ENCODE measurements at places on chromosomes 12 and 14.
A peak's percentile ranks its signal among the peaks of the same experiment; 100 is the strongest.

DNA sequence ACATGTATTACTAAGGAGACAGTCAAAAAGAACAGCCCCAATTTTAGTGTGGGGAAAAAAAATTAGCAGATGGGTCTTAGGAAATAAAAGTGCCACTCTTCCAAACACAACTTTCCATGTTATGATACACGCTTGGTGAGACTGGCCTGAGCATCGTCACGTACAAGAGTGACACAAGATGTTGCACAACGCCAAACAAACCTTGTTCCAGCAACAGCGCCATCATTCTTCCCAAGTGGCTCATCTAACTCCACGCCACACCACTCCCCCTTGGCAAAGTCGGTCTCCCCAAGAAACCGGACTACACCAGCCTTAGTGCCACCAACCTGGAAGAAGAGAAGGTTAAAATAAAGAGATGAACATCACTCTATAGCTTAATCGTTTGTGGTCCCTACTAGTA, 58.7 kb downstream of the CLIP1 start:
- no peaks in the 10 kb centered on the region for H3K4me1 ChIP-seq
- H3K36me3 ChIP-seq = peaks cover 22% of the 10 kb centered on the region
- H3K4me3 ChIP-seq = no peak overlapping the region
- H3K27ac ChIP-seq = no peak overlapping the region
- no peak for DNase-seq

DNA sequence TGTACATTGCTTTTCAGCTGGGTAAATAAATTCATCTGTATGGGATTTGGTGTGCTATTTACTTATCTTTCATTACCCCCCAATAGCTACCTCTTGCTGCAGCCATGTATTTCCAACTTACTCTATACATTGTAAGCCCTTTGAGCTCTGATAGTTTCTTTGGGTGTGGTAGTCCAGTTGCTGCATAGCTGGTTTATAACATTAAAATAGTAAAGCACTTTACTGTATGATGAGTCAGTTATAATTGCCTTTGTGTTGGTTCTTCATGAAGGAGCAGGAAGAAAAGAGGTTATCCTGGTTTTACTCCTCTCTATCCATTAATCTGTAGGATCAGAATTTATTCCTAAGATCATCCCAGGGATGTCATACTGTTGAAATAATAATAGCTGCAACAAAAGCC, 15.7 kb downstream of the TBC1D30 start:
- H3K36me3 ChIP-seq = no peaks in the 10 kb centered on the region
- no peak overlapping the region for H3K27ac ChIP-seq
- H3K4me1 ChIP-seq = no peaks in the 10 kb centered on the region
- H3K4me3 ChIP-seq = no peak overlapping the region

DNA sequence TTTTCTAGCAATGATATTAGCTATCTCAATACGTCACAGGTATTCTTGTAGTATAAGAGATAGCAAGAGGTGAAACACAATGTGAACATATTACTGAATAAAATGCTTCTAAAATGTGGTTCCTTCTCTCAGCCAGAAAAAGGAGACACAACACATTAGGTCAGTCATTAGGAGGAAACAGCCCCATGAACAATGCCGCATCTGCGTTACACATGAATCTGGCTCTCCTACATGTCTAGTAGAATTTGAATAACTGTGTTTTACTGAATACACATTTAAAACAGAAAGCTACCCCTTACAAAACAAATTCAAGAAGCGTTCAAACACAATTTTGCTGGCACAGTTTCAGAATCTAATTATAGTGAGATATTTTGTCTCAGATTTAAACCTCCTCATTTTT, 51.6 kb downstream of the EFCAB11 start:
- H3K4me3 ChIP-seq = no peak overlapping the region
- H3K27me3 ChIP-seq = no peaks in the 10 kb centered on the region

DNA sequence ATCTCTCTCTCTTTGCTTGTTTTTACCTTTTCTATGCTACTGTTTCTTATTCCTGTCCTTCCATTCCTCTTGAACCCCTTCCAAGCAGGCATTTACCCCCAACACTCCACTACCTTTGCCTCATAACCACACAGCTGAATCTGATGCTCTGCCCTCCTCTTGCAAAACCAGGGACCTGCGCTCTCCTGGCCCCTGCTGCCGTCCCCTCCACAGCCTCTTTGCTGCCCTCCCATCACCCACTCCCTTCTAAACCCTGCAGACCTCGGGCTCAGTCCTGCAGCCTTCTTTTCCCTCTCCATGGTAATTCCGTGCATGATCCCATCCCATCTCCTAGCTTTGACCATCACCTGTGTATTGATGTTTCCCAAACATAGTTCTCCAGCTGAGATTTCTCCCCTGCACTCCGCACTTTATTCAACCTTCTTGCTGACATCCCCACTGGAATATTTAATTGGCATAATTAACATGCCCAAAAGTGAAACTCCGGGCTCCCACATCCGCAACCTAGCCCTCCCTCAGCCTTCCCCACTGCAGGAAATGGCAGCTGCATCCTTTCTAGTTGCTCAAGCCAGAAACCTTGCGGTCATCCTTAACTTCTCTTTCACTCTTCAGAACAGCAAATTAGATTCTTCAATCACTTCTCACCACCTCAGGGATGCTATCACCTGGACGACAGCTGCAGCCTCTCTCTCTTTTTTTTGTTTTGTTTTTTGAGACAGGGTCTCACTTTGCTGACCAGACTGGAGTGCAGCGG, 16.0 kb downstream of the FIGNL2 start:
- H3K27ac ChIP-seq = no peak overlapping the region
- peaks cover 11% of the 10 kb centered on the region for H3K4me1 ChIP-seq
- H3K27me3 ChIP-seq = no peaks in the 10 kb centered on the region
- no peak for DNase-seq

DNA sequence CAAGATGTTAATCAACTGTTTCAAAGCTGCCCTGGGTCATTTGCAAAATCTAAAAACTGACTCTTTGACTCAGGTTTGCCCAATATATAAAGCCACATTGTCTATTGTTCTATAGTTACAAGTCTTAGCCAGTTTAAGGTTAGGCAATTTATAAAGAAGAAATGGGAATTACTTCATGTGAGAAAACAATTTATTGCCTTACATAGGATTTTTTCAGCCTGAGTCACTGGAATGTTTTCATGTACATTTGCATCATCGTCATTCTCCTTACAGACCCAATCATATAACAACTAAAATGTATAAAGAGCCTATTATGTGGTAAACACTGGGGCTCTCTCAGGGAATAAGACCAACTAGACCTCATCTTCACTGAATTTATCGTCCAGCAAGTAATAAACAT, 100.3 kb upstream of the PLEKHG7 start:
- H3K36me3 ChIP-seq = no peaks in the 10 kb centered on the region
- no peak for DNase-seq
- H3K27ac ChIP-seq = no peak overlapping the region
- H3K4me3 ChIP-seq = no peak overlapping the region
- no peaks in the 10 kb centered on the region for H3K27me3 ChIP-seq

- H3K27ac ChIP-seq = no peak overlapping the region
- no peaks in the 10 kb centered on the region for H3K36me3 ChIP-seq
- DNase-seq = no peak
- H3K4me1 ChIP-seq = no peaks in the 10 kb centered on the region
- H3K27me3 ChIP-seq = no peaks in the 10 kb centered on the region
- no peak overlapping the region for H3K4me3 ChIP-seq
These were observed 227.9 kb downstream of the TMEM132D start for GRCh38 chr12:129675947-129676346.

GRCh38 chr14:104515811-104516780, 63.5 kb upstream of the C14orf180 start:
- H3K36me3 ChIP-seq = no peaks in the 10 kb centered on the region
- H3K27me3 ChIP-seq = peaks cover 43% of the 10 kb centered on the region
- no peak overlapping the region for H3K27ac ChIP-seq

DNA sequence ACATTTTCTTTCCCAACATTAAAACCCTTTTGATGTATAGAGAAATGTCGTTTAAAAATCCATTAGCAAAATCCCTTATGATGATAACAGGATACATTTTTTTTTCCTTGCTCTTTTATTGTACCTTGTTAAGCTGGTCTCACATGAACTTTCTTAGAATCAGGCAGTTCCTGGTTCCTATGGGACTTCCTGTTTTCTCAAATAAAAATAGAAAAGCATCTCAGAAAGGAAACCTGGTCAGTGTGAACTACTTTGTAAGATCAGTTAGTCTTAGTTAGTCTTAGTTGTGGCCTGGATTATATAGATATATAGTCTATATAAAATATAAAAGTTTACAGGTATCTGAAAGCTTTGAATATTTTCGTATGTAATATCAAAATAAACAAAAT, 40.3 kb downstream of the LEMD3 start:
- peaks cover 17% of the 10 kb centered on the region for H3K4me1 ChIP-seq
- no peak overlapping the region for H3K27ac ChIP-seq
- H3K4me3 ChIP-seq = no peak overlapping the region
- H3K27me3 ChIP-seq = no peaks in the 10 kb centered on the region
- no peaks in the 10 kb centered on the region for H3K36me3 ChIP-seq

GRCh38 chr14:56211084-56211483, 92.9 kb downstream of the PELI2 start:
- peaks cover 38% of the 10 kb centered on the region for H3K4me1 ChIP-seq
- H3K27ac ChIP-seq = no peak overlapping the region
- no peaks in the 10 kb centered on the region for H3K36me3 ChIP-seq
- DNase-seq = no peak
- H3K4me3 ChIP-seq = no peak overlapping the region
- no peaks in the 10 kb centered on the region for H3K27me3 ChIP-seq

GRCh38 chr12:89439941-89440340, 84.7 kb downstream of the GALNT4 start:
- no peak overlapping the region for H3K4me3 ChIP-seq
- no peaks in the 10 kb centered on the region for H3K27me3 ChIP-seq
- no peaks in the 10 kb centered on the region for H3K36me3 ChIP-seq
- no peaks in the 10 kb centered on the region for H3K4me1 ChIP-seq
- DNase-seq = no peak

- no peaks in the 10 kb centered on the region for H3K36me3 ChIP-seq
- no peaks in the 10 kb centered on the region for H3K4me1 ChIP-seq
- no peak overlapping the region for H3K27ac ChIP-seq
- H3K27me3 ChIP-seq = no peaks in the 10 kb centered on the region
- H3K4me3 ChIP-seq = no peak overlapping the region
These were observed 62.3 kb upstream of the PPP1R12A start for GRCh38 chr12:79997096-79997791.

GRCh38 chr14:85159726-85160125, 370.2 kb upstream of the FLRT2 start:
- H3K36me3 ChIP-seq = no peaks in the 10 kb centered on the region
- no peaks in the 10 kb centered on the region for H3K27me3 ChIP-seq
- DNase-seq = no peak
- H3K4me3 ChIP-seq = no peak overlapping the region
- H3K27ac ChIP-seq = no peak overlapping the region
- H3K4me1 ChIP-seq = no peaks in the 10 kb centered on the region

DNA sequence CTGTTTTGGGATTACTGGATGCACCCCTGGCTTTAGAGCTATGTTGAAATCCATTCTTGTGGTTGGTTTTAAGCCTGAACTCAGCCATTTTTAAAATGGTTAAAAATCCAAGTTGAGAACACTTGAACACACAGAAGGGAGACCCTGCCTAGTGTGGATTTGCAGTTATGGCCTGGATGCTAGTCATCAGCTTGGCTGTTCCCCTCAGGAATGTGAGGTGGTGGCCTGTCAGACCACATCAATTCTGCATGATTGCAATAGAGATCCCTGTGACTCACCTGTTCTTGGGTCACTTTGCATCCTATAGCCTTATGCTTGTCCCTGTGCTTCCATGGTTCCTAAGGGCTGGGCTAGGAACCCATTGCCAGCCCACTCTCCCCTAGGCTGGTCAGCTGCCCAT, 454.1 kb downstream of the ATP23 start:
- H3K27me3 ChIP-seq = no peaks in the 10 kb centered on the region
- no peak overlapping the region for H3K27ac ChIP-seq
- no peaks in the 10 kb centered on the region for H3K36me3 ChIP-seq
- H3K4me1 ChIP-seq = no peaks in the 10 kb centered on the region
- no peak for DNase-seq
- H3K4me3 ChIP-seq = no peak overlapping the region

GRCh38 chr14:89351221-89351515, 65.9 kb downstream of the FOXN3 start:
- no peaks in the 10 kb centered on the region for H3K36me3 ChIP-seq
- H3K27me3 ChIP-seq = no peaks in the 10 kb centered on the region

DNA sequence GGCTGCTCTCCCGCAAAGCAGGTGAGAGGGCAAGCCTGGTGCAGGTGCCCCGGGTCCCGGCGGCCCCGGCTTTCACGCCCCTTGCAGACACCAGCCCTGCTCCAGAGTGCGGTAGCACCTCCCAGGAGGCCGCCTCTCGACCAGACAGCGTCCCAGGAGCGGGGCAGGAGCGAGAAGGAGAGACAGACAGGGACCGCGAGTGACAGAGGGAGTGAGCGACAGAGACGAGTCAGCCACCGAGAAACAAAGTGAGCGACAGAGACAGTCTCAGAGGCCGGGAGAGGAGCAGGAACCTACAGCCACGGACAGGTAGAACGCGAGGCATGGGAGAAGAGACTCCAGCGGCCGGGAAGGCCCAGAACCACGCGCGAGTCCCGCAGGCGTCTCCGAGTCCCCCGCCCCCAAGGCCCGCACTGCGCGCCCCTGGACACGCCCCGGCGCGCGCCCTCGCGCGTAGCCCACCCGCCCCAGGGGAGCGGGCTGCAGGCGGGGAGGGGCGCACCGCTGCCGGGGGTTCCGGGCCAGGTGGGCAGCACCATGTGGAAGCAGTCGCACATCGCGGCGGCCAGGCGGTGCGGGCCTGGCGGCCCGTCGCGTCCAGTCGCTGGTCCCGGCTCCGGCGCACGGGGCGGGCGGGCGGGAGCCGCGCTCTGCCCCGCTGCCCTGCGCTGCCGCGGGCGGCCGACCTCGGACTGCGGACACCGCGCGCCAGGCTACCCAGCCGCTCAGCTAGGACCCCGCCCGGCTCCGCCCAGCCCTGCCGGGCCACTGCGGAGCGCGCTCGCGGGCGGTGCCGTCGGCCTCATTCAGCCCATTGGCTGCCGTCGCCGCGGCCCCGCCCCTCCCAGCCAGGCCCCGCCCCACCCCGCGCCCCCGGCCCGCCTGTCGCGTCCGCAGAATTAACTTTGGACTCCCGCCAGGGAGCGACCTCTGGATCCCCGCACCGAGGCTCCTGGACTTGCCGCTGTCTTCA, at the start of gene AHNAK2:
Gene AHNAK2 (minus strand): TSS at position 694 of the 973 bp plus-strand sequence. CDS start 137 bp downstream, at position 557.
- H3K4me1 ChIP-seq = peaks cover 53% of the 10 kb centered on the region
- no peak for DNase-seq
- peak within 1 kb of the TSS; percentile 79 for H3K27ac ChIP-seq
- no peaks in the 10 kb centered on the region for H3K27me3 ChIP-seq
- H3K36me3 ChIP-seq = no peaks in the 10 kb centered on the region

- no peaks in the 10 kb centered on the region for H3K27me3 ChIP-seq
- H3K4me1 ChIP-seq = no peaks in the 10 kb centered on the region
- DNase-seq = no peak
- H3K4me3 ChIP-seq = no peak overlapping the region
- no peaks in the 10 kb centered on the region for H3K36me3 ChIP-seq
- H3K27ac ChIP-seq = no peak overlapping the region
These were observed 115.8 kb downstream of the GCH1 start for GRCh38 chr14:54786838-54787237.

DNA sequence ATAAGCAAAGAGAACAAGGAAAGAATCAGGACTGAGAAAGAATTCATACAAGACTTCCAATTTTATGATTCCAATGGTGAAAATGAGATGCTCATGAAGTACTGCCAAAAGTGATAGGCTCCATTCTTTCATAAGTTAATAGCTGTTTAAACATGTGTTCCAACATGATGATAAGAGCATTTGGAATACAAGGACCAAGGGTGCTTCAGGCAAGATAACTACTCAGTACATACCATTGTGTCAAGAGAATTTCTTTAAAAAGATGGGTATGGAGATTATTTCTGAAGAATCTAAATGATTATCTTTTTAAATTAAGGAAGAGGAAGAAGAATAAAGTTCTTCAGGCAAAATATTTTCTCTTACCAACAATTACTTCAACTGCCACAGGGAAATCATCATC, 258.1 kb downstream of the MED13L start:
- no peak overlapping the region for H3K4me3 ChIP-seq
- H3K27ac ChIP-seq = no peak overlapping the region
- peaks cover 52% of the 10 kb centered on the region for H3K36me3 ChIP-seq
- no peaks in the 10 kb centered on the region for H3K27me3 ChIP-seq
- DNase-seq = no peak

All from esophagus squamous epithelium (tissue), 5 donors.